Stimulated activated CD8-positive, alpha-beta memory T cell treated with anti-CD3 and anti-CD28 coated beads, Interleukin-4, amount 100 ng/mL, for 1 hour (primary cell): ENCODE measurements at places on chromosomes 7 and 10.

- DNase-seq = no peak
Measured at GRCh38 chr10:133079836-133080682, 7.7 kb upstream of the ADGRA1 start.

DNA sequence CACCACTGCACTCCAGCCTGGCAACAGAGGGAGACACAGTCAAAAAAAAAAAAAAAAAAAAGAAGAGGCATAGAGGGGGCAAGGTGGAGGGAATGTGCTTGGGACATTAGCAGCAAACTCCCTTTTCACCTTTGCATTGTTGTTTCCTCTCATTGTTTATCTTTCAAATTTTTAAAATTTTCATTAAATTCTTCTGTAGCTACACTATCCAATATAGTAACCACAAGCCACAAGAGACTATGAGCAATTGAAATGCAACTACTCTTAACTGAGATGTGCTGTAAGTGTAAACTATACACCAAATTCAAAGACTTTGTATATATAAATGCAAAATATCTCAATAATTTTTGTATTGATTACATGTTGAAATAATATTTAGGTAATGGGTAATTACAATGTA, 43.4 kb downstream of the EBLN1 start:
- DNase-seq = no peak

GRCh38 chr7:19339512-19339911, 194.3 kb upstream of the FERD3L start:
- DNase-seq = no peak

GRCh38 chr10:24744946-24745345, 21.3 kb upstream of the ARHGAP21 start:
- no peak for DNase-seq

DNA sequence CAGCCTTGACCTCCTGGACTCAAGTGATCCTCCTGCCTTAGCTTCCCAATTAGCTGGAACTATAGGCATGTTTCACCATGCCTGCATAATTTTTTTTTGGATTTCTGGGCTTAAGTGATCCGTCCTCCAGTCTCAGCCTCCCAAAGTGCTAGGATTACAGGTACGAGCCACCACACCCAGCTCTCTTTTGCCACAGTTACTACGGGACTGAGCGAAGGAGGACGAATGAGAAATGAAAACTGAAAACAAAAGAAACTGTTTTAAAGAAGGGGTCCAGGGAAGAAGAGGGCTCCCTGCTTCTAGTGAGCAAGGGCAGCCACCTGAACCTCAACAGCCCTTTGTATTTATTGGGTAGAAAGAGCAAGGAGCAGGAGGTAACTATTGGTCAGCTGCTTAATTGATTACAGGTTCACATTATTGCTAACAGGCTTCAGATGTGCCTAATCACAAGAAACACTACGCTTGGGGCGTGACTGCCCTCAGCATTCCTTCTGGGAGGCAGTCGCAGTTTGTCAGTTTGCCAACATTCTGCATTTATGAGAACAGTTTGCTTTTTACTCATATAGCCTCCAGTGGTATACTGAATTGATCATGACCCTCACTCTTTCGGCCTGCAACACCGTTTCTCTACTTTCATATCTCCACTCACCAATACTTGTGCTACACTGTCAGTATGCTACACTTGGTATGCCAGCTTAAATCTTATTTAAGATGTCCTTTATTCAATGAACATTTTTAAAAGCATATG, 676.8 kb downstream of the DNAJB9 start:
- DNase-seq = no peak

- DNase-seq = no peak
Measured at GRCh38 chr7:134184767-134185166, 57.6 kb downstream of the LRGUK start.

- no peak for DNase-seq
Measured at GRCh38 chr10:100522945-100523344, 3.3 kb upstream of the SEC31B start.

GRCh38 chr10:99339077-99339476, 9.9 kb downstream of the CNNM1 start:
- DNase-seq = no peak

- DNase-seq = no peak
Measured at GRCh38 chr7:129084801-129085551, 30.1 kb upstream of the TNPO3 start.

- peak; percentile 87 for DNase-seq
Measured at GRCh38 chr10:86521678-86522509, at the start of gene WAPL. Gene WAPL (minus strand): TSS chr10:86521792. CDS start chr10:86518069, 3,723 bp downstream.

GRCh38 chr10:29849126-29849833, 210.1 kb downstream of the JCAD start:
- DNase-seq = no peak

DNA sequence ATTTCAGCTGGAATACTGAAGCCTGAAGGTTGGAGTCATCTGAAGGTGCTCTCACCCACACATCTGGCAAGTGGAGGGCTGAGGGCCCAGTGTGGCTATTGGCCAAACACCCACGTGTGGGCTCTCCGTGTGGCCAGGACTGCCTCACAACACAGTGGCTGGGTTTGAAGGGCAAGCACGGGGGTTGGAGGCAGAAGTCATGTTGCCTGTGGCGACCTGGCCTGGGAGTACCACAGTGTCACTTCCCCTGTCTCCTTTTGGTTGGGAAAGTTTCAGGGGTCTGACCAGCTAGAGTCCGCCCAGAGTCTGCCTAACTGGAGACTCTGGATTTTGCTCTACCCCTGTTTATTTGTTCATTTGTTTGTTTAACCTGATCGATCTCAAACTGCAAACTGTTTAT, 169.5 kb downstream of the DNAJB6 start:
- DNase-seq = no peak

DNA sequence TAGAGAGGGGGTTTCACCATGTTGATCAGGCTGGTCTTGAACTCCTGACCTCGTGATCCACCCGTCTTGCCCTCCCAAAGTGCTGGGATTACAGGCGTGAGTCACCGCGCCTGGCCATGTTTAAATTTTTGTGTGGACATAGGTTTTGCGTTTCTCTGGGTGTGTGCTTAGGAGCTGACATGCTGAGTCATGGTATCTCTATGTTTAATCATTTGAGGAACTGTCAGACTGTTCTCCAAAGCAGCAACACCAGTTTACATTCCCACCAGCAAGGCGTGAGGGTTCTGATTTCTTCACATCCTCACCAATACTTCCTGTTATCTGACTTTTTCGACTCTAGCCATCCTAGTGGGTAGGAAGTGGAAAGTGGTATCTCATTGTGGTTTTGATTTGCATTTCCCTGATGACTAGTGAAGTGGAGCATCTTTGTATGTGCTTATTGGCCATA, 153.7 kb downstream of the DNAJB6 start:
- DNase-seq = no peak

- DNase-seq = no peak
Measured at GRCh38 chr10:77881636-77882035, 44.9 kb downstream of the DLG5 start.

DNA sequence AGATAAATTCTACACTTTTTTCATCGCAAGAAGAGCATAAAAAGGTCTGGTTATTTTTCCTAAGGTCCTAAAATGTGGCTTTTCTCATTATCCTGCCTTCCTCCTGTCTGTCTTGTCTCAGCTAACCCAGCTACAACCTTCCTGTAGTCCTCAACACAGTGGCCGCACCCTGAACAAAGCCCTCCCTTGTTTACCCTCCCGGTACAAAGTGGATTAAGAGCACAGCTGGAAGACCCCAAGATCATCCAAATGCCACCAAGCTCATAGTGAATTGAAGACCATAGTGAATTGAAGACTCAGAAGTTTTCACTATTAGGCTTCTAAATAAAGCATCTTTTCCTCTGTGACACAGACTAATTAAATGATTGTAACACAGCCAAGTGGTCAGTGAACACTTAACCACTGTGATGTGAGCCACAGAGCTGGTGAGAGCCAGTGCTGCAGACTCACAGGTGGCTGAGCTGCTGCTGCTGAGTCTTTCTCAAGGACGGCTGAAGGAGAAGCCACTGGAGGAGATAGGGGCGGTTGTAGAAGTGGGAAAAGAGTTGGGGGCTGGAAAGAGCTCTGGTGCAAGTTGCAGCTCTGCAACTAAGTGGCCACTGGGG, 123.6 kb downstream of the ATXN7L1 start:
- no peak for DNase-seq

GRCh38 chr7:33556472-33556871, 348.9 kb upstream of the BMPER start:
- no peak for DNase-seq

- DNase-seq = no peak
Measured at GRCh38 chr7:135659159-135659846, 3.0 kb upstream of the STMP1 start.

- no peak for DNase-seq
Measured at GRCh38 chr7:121480566-121481335, 84.6 kb upstream of the FAM3C start.

GRCh38 chr10:119078422-119079179, 2.0 kb downstream of the EIF3A start:
- no peak for DNase-seq

DNA sequence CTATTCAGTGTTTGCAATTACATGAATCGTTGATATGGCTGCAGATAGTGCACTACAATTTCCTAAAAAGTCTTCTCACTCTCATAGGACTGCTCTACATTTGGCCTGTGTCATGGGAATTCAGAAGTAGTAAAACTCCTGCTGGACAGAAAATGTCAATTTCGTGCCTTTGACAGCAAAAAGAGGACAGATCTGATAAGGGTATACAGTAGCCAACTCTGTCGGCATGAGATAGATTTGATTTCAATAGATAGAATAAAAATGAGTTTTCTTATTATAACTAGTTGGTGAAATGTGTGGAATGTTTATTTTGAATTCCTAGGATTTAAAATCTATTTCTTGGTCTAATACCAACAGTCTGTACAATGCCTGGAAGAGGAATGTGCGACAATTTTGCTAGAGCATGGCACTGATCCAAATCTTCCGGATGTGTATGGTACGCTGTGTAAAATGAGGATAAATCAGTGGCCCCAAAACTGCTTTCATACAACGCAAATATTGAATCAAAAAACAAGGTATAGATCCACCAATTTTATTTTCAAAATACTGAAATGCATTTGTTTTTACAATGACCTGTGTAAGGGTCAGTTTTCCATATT, 133.5 kb upstream of the CDK13 start:
- no peak for DNase-seq

DNA sequence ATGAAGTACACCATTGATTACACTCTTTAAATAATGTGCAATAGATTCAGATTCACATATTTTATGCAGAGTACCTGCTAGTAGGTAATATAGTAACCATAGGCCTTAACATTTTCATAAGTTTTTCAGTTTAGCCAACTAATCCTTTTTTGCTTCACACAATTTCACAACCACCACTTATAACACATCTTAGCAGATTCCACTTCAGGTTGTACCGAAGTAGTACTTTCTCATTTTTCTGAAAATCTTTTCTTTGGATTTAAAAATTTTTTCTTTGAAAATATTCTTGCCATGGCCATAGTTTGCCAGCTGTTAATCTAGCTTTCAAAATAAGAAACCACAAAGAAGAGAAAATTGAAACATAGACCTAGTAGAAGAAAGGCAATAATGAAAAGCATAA, 203.1 kb downstream of the MGMT start:
- no peak for DNase-seq

DNA sequence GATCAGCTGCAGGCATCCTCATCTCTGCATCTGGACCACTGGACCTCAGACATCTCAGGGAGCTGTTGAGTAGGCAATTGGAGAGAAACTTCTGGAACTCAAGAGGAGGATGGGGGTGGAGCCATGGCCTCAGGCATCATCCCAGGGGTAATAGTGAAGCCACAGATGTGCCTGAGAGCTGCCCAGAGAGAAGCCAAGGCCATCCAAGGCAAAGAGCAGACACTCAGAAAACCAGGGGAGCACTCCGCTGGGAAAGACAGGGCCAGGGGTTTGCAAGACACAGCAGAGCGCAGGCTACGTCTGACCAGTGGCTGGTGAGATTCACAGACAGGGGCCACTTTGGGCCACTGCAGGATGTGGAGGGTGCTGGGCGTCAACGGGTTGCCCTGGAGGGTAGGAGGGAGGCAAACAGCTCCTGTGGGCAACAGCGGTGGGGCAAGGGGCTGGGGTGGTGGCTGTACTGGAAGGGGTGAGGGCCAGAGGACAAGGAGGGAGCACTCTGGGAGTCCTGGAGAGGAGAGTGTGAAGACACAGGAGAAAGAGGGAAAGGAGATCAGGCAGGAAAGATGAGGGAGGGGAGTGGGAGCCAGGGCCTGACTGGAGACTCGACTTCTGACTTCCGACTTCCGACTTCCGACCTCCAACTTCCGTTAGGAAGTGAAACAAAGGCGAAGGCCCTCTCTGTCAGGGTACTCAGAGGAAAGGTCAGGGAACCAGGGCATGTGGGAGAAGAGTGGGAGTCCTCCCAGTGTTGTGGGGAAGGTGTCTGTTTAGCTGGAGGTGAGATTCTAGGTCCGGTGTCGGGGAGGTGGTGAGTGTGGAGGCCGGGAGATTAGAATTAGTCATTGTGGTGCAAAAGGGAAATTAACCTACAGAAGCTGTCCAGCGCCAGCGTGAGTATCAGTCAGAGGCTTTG, 69.7 kb upstream of the ANTXRL start:
- DNase-seq = no peak

GRCh38 chr10:8050556-8051108, 3.9 kb upstream of the GATA3 start:
- no peak for DNase-seq

DNA sequence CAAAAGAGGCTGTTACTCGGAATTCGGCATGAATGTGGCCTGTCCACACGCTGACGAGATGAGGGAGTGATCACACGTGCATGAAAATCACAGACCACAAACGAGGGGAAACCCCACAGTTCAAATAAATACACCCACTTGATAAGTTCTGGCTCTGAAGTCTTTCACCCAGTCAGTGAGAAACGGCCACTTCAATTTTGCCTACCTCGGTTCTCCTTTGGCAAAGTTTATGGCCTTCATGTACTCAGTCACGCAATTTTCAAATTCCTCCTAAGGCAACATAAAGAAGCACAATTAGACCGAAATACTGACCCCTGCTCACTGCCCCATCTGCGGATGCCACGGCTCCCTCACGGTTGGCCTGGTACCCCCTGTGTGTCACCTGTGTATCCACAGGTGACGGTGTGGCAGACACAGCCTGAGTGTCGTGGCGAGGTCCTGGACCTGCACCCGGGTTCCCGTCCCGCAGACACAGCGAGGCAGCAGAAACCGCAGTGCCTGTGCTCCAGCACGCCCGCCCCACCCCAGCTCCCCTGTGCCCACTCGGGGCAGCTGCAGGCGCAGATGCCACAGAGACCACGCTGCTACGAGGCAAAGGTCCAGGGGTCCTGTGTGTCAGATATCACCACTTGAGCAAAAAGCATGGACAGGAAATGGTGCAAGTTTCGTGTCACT, 1.4 kb downstream of the CFAP46 start:
- no peak for DNase-seq

- DNase-seq = no peak
Measured at GRCh38 chr7:127551941-127552340, 33.5 kb downstream of the GCC1 start.

DNA sequence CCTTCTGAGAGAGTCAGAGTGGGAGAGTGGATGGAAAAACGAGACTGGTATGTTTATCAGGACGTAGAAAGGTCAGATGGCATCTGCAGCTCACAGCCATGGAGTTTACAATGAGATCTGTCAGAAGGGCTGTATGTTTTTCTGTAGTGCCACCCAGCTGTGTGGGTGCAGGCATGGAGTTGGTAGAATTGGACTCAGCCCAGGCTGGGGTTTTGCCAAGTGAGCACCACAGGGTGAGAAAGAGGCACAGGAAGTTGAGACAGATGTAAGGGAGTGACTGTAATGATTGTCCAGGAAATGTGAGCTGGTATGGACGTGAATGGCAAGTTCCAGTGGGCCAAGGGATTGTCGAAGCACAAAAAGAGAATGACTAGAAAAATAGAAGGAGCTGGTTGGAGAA, 9.1 kb upstream of the ZYX start:
- no peak for DNase-seq
